A172 (cell line): ENCODE measurements at places on chromosomes 1 and 21. TPM values are rescaled to one million over a fixed set of nuclear protein-coding genes. Genes with fewer than 3 reads are reported as not detected.

DNA sequence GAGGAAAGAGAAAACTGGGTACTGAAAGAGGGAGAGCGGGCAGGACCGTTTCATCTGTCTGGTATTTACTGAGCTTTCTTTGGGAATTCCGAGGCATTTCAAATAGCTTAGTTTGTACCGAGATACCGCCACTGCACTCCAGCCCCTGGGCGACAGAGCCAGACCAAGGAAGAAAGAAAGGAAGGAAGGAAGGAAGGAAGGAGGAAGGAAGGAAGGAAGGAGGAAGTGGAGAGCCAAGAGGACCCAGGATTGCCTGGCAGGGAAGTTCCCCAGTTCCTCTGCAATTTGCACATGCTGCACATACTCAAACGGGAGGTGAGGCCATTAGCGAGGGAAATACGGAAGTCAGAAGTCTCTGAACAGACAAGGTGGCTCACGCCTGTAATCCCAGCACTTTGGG is 961 bp upstream of the FUCA1 start:
- no peak for DNase-seq

- DNase-seq = no peak
These were observed 2.5 kb upstream of the RGS4 start for GRCh38 chr1:163066686-163067085.

GRCh38 chr1:232421143-232421796 is 208.7 kb downstream of the SIPA1L2 start:
- no peak for DNase-seq

DNA sequence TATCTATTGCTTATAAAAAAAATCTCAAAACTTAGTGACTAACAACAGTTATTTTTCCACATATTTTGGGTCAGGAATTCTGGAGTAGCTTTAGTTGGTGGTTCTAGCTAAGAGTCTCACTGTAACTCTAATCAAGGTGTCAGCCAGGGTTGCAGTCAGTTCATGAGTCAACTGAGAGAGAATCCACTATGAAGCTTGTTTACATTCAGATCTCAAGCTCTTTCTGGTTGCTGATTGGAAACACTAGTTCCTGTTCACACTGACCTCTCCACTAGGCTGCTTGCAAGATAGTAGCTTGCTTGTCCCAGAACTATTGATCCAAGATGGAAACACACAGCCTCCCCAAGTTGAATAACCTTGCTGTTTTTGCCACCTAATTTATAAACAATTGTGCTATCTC is 1192.1 kb upstream of the B3GALT2 start:
- peak; percentile 6 for DNase-seq

TMEM53 gene
- 3.7 and 4.6 TPM in 2 replicates for total RNA-seq

GRCh38 chr1:111882559-111882958 is 106.9 kb downstream of the KCND3 start:
- no peak for DNase-seq

DNA sequence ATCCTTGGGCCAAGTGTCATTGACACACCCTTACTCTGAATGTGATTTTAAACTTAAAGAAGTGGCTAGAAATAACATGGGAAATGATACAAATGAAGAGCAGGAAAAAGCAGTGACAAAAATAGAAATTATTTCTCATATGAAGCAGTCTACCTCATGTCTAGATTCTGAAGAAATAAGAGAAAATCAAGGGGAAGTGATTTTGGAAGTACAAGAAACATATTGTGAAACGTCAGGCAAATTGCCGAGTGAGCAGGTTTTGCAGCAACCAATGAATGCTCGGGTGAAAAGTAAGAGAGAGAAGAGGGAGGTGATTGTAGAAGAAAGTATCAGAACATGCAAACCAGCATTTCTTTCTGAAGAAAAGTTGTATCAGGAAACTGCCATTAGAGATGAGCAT is 130.7 kb downstream of the MACF1 start:
- no peak for DNase-seq

DNA sequence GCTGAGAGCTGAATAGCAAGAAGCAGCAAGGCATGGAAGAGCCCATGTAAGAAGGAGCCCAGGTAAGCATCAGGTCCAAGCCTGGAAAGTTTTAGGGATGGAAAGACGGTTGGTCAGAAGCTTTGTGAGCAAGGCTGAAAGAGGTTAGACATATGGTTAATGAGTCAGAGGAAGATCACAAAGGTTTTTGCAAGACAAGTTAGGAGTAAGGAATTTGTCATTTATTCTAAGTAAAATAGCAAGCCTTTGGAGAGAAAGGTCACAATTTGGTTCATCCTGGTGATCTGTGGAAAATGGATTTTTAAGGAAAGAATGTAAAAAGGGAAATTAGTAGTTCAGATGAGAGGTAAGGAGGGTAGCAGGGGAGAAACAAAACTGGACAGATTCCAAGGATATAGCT is 106.7 kb downstream of the DPYD start:
- DNase-seq = peak; percentile 27

DNA sequence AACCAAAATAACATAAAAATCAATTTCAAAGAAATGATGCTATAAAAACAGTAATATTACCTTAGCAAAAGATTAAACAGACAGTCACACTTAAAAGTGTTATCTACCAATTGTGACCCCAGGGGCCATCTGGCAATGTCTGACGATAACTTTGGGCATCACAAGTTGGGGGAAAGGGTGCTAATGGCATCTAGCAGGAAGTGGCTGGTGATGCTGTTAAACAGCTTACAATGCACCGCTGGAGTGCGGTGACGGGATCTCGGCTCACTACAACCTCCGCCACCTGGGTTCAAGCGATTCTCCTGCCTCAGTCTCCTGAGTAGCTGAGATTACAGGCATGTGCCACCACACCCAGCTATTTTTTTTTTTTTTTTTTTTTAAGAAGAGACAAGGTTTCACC is 27.6 kb downstream of the NUP133 start:
- DNase-seq = no peak

DNA sequence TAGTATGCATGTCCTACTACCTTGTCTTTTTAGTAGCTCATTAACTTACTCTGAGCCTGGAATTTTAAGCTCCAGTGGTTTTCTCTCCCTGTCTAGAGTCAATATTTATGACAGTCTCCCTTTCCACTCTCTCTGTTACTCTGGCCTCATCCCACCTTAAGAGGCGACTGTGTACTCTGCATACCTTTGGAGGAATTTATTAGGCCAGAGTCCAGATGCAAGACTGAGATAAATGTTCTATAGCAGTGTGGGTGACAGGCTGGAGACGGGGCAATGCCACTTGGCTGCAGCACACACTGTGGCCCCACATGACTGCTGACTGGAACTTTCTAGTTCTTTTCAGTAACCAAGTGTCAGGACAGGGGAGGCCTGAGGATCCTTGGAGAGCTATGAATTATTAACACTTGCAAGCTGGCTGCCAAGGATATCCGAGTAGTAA is 4.1 kb upstream of the PDZK1 start:
- peak; percentile 48 for DNase-seq

NHLH1 gene
- not detected in 2 replicates for total RNA-seq

SLFNL1 gene
- total RNA-seq = 0.02 and 0.17 TPM in 2 replicates

DNA sequence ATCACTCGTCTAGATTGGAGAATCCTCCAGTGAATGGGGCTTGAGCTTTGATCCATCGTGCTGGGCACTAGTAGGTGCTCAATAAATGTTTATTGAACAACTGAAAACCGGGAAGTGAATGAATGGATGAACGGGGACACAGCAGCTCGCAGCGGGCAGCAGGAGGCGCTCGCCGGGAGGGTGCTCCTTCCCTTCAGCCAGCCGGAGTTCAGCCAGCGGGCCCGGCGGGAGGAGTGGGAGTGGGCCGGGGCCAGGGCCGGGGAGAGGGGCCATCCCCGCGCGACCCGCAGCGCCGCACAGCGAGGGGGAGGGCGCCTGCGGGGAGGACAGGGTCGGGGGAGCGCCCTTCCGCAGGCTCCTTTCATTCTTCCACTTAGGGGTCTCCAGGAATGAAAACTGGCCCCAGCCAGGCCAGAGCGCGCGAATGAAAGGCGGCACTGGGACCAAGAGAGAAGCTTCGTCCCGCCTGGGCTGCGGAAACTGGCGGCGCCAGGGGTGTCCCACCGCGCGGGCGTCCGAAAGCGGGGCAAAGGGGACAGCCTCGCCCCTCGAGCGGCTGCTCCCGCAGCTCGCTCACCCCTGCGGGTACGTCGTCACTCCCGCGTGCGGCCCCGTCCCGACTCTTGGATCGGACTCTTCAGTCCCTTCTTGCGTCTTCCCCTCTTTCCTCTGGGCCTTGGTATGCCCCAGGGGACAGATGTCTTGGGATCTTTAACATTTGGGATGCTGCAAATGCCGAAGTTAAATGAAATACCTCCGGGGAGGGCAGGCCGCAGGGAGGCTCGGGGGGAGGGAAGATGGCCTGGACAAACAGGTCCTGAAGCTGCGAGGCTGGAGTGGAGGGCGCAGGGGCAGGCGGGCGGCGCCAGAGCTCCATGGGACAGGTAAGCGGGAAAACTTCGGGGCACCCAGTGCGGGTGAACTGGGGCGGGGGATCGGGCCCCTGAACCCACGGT is 3.6 kb upstream of the INAVA start:
- peak; percentile 42 for DNase-seq
